ENCODE measurements at places on chromosomes 5 and 9. TPM values are rescaled to one million over a fixed set of nuclear protein-coding genes. Genes with fewer than 3 reads are reported as not detected.

Gene MARCHF6
- total RNA-seq, result 202 TPM

GRCh38 chr5:35717718-35718117, 100.1 kb downstream of the SPEF2 start:
- no peak for DNase-seq

DNA sequence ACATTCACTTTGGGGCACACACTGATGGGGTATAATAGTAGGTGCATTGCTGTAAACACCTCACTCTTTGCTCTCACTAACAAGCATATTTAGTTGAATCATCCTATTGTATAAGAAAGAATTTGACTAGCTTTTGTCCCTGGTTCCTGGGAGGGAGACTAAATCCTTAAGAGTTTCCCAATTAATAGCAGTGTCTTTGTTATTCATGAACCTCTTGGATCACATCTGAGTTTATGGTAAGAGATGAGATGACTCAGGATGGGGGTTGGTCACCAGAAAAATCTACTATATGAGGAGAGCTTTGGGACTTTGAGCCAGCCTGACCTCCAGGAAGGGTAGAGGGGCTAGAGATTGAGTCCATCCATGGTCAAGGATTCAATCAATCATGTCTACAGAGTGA, 56.8 kb downstream of the PUM3 start:
- no peak for DNase-seq

Gene ADAMTS13
- total RNA-seq, result 6.0 TPM

Gene C9
- not detected for total RNA-seq

DNA sequence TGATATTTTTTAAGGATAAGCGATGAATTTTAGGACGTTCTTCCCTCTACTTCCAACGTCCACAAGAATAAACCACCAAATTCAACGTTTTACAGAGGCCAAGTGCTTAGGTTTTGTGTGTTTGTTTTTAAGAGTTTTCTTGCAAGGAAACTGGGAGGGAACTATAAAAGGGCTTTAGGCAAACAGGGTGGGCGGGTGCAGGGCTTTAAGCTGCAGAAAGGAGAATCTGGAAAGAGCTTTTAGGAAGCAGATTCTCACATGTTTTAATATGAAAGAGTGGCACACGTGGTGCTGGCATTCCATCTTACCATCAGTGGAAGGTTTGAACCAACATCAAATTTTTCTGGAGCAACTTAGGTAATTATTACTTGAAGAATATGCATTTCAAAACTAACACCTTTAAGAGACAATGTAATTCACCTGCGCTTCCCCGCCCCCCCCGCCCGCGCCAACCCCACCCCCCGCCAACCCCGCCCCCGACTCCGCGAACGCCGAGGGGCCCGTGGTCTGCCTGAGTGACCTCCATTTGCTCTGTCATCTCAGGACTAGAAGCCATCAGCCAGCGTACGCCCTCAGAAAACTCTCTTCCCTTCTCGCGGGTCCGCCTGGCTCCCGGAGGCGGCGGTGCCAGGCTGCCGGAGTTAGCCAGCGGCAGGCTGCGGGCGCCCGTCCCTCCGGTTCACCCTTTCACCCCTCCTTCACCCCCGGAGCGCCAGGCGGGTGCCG, 911 bp upstream of the PIK3R1 start:
- no peak for DNase-seq

Gene NR5A1
- 0.35 TPM for total RNA-seq

GRCh38 chr9:129852579-129852978, 17.3 kb downstream of the USP20 start:
- DNase-seq, result no peak
